ENCODE measurements at places on chromosomes 5 and 9.

- DNase-seq: no peak
Observed at GRCh38 chr9:35547889-35548418, 57.1 kb upstream of the TESK1 start.

GRCh38 chr5:81241001-81241400, 7.9 kb downstream of the CKMT2 start:
- no peak for DNase-seq

GRCh38 chr9:126665644-126666035, 51.9 kb downstream of the LMX1B start:
- DNase-seq: no peak

DNA sequence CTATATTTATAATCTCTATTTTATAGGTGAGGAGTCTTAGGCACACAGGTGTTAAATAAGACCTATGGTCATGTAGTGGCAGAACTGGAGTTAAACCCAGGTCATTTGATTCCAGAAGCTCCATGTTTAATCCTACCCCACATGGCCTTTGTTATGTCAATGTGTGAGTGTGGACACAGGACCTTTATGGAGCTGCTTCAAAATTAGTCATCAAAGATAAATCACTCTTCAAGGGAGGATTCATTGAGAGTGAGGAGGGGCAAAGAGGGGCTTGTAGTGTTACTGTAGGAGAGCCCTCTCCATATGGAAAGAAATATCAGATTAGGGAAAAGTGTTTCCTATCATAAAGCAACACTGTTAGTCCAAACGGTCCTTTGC, 74.6 kb upstream of the ARRDC3 start:
- no peak for DNase-seq

- no peak for DNase-seq
Observed at GRCh38 chr5:169268019-169268418, 32.9 kb downstream of the SLIT3 start.

- no peak for DNase-seq
Observed at GRCh38 chr9:128416432-128417019, 4.1 kb upstream of the CERCAM start.

DNA sequence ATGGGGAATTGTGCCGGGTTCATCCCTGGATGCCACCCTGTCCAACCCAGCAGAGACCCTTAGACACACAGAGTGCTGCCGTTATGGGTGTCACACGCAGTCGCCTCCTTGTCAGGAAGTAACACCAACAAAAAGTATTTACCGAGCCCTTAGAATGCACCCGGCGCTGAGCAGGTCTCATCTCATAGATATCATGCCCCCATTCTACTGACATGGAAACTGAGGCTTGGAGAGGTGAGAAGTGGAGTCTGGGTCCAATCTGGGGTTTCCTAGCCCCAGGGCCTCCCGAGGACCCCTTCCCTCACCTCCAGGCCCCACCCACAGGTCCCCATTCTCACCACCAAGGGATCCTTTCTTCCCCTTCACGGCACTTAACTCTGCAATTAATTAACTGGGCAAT, 36.8 kb upstream of the BARHL1 start:
- no peak for DNase-seq

GRCh38 chr5:154576429-154576806, 98.4 kb upstream of the HAND1 start:
- no peak for DNase-seq

DNA sequence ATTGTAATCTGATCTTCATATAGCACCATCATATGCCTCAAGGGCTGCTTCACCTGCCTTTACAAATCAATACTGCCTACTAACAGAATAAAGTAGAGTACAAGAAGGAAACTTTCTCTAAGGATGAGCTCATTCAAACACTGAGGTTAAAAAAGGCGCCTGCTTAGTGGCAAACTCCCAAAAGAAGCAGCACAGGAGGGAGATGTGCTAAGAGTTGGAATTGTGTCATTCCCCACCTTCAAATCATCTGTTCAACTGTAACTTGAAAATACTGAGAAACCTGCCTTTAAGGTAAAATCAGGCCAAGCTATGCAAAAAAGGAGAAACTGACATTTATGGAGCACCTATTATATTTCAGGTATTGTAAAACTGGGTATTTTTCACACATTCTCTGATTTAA, 560.6 kb downstream of the PTPRD start:
- DNase-seq: no peak

DNA sequence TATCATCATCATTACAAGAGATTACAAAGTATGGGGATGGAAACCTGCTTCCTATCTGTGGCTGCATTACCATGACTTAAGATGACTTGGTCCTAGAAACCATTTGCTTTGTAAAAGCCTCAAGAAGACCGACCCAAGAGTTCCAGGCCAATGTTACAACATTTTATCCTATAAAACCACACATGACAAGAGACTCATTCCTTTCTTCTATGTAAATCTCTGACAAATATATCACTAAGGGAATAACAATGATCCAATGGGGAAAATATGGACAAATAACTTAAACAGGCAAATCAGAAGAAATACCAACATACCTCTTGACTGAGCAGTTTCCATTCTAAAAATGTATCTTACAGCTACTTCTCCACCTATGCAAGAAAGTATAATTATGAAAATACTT, 44.3 kb upstream of the VPS13A start:
- no peak for DNase-seq

- no peak for DNase-seq
Observed at GRCh38 chr5:95471942-95472341, 80.8 kb downstream of the FAM81B start.

DNA sequence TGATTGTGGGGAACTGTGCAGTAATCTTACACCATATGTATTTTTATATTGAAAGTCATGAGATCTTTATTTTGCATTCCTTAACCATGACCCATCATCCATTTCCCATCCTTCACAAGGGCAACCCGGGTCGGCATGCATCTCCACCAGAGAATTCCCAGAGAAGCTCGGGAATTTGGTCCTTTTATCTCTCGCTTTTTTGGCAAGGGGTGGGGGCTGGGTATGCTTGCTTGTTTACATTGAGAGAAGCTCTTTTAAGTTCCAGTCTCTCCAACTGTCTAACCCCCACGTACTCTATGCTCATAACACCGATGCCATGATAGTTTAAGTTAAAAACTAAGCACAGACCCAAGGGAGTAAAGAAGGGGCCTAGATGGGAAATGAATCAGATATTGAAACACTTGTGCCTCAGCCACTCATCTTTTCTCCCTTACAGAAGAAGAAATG, 109.9 kb upstream of the NFIB start:
- no peak for DNase-seq

DNA sequence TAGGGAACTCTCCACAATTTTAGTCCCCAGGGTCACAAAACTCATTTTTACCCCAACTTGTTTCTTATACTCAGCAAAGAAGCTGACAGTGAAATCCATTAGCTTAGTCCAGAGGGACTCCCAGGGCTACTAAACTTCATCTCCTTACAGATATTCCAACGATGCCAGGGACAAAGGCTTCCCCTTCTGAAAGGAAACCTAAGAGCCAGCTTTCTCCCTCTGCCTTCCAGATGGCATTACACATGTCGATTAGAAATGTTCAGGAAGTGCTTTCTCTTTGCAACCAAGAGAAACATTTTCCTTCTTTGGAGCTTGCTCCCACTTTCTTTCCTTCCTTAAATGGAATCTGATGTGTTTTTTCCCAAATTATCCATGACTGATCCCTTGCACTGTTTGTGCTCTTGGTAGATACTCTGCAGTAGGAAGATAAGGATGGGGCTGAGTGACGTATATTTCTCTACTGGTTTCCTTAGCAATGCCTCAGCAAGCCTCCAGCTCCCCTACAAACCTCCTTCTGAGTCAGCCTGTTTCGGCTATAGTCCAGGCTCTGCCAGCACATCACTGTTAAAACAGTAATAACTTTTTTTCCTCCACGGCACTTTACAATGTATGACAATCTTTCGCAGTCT, 43.0 kb upstream of the HTR4 start:
- no peak for DNase-seq

GRCh38 chr5:71982717-71983395, 124.4 kb upstream of the MAP1B start:
- no peak for DNase-seq

DNA sequence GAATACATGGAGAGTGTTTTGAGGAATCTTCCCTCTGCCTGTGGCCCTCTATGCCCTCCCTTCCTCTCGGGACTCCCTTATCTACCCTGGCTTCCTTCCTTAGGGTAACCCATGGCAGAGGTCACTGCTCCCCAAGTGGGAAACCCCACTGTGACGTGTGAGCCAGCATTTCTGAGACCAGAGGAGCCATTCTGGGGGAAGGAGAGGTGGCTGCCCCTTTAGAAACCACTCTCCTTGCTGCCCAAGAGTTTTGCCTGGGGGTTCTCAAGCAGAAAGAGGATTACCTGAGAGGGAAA, 23.1 kb downstream of the CCNJL start:
- DNase-seq: no peak

GRCh38 chr5:9559965-9560364, 14.1 kb upstream of the SEMA5A start:
- DNase-seq: no peak

- DNase-seq: no peak
Observed at GRCh38 chr5:151148583-151148982, 9.0 kb downstream of the ANXA6 start.

DNA sequence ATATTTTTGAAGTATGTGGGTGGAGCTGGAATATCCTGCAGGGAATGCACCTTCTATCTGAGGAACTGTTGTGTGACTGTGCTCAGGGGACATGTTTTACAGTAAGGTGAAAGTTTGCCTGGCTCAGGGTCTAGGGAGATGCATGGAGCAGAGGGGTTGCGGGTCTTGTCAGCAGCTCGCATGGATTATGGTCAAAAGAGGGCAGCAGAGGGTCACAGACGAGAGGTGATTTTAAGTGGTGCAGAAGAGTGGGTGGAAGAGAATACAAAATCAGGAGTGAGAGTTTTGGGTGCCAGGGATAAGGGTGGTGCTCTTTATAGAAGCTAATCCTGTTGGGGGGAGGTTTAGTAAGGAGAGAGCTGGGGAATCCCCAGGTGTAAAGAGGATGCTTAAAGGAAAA, 53.5 kb upstream of the GRIN3A start:
- DNase-seq: peak; percentile 4

DNA sequence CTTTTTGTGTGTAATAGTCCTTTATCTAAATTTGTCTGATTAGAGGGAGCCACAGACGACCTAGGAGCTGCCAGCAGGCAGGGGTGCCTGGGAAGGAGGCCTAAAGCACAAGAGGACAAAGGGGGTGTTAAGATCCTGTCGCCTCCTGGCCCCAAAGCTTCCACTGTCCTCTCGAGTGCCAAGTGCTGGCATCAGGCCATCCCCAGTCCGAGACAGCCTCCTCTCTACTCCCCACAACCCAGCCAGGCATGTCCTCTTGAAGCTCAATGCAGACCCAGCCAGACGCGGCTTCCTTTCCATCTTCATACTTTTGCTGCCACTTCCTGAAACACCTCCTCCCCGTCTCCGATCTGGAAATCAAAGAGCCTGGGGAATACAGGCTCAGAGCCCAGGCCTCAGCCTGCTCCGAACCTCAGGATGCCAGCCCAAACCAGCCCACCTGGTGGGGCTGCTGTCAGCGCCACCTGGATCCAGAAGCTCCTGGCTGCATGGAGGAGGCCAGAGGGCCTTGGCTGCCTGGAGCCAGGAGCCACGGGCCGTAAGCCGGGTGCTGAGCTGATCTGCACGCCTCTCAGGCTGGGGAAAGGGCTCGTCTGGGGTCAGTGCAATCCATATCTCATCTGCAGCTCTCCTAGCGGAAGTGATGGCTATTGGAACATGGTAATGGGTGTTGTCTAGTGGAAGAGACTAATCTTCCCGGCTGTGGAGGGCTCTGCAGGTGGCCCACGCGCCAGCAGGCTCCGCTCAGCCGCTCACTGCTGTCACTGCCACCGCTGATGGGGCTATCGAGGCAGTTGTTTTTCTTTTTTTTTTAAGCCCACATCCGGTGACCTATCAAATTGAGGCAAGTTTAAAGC, 60.2 kb upstream of the FUBP3 start:
- no peak for DNase-seq

Data from stimulated activated CD4-positive, alpha-beta T cell treated with anti-CD3 and anti-CD28 coated beads, TNF-alpha, amount 100 ng/mL, for 48 hours (primary cell).